NCI-H1694 (cell line): ENCODE measurements at places on chromosomes 1 and 21.

GRCh38 chr1:56501426-56501825 lies 77.9 kb downstream of the PLPP3 start:
- no peak for DNase-seq

GRCh38 chr1:66262208-66262963 lies 271.6 kb upstream of the SGIP1 start:
- no peak for DNase-seq

DNA sequence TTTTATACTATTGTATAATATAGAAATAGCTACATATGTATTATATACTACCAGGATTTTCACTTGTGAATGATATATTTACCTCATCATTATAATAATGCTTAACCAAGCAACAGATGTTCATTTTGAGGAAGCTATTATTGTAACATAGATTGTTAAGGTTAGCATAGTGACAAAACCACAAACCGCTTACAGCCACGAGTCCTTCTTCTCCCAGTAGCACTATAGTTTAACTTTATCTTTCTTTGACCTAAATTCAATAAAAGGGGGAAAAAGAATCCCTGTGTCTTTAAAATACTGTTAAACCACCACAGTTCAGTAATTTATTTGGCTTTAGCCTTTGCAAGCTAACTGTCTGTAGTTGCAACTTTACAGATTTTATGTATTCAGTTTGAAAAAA lies 1039.4 kb upstream of the B3GALT2 start:
- DNase-seq: no peak

DNA sequence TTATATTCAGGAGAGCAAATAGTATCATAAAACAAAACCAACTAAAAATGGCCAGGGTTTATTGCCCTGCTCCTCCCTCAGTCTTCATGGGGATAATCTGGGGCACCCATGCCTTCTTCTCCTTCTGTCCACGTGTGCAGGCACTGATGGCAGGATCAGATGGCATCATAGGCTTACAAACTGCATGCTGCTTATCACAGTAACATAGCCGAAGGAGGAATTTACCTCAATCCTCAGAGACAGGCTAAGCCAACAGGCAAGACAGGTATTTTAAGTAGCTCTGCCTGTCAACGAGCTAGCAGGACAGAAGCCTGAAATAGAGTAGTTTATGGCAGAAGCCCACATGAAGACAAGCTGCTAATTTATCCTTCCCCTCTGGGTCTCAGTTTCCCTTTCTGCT lies 9.4 kb downstream of the LAMB3 start:
- DNase-seq: no peak

GRCh38 chr1:41427122-41427913 lies 57.2 kb downstream of the EDN2 start:
- DNase-seq: no peak

DNA sequence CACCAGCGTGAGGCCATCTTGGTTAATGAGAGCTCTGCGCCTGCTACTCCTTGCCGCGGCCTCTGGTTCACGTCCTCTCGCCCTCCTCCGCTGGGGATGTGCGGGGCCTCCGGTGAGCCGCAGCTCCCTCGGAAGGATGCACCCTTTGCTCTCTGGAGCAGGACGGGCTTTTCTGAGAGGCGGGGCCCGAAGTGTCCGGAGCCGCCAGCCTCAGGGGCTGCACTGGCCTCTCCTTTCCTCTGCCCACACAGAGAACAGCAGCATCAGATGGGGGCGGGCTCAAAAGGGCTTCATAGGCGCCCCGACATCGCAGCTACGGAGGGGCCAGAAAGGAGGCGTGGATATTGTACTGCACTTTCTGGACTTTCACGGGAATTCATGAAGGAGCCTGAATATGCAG lies 284.7 kb downstream of the CAMTA1 start:
- no peak for DNase-seq

DNA sequence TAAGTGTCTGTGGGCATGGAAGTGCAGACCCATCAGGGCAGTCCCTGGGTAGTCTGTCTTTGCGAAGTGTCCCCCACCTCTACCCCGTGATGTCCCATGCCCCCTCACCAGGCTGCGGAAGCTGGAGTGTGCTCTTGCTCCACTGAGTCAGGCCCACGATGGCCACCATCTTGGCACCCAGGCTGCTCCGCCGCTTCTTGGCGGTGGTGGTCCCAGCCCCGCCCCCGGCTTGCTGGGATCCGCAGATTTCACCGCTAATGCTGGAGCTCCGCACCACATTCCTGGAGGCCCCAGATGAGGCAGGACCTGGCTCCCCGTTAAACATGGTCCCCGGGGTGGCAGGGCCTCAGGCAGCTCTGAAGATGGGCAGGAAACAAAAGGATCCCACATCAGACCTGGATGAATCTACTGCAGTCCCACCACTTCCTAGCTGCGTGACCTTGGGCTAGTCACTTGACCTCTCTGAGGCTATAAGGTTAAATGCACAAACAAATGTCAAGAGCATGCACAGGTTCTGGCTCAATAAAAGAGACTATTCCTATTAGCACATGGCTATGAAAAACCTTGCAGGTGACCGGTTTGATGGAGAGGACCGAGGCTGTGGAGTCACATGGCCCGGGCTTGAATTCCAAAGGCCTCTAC lies 23.8 kb downstream of the RIMS3 start:
- DNase-seq: no peak

DNA sequence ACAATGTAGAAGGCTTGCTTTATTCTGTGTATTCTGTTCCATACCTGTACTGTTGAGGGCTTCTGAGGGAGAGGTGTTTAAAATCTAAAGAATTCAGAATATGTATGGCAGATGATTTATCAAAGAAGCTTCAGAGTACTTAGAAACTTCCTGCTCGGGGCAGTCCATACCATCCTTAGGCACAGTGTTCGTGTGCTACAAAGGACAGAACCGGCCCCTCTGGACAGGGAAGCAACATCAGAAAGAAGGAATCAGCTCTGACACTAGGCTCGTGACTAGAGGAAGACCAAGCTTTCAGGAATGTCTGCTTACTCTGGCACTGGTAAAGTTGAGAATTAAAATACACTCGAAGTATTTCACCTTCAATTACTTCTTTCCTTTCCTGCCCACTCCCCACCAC lies 14.1 kb downstream of the SELP start:
- no peak for DNase-seq

DNA sequence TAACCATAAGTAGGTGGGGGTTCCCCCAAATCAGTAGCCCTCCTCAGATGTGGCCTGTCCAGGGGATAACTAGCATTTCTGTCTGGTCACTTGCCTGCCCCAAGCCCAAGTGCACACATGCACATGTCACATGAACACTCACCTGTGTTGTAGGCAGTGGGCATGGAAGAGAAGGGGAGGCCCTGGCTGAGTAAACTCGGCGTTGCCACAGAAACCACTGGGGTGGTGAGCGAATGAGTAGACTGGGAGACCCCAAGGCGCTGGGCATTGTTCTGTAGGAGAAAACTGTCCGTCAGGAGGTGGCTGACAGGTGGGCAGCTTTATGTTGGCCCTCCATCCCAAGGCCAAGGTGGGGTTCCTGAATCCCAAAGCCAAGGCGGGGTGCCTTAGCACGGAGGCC lies 25.6 kb downstream of the MEF2D start:
- DNase-seq: no peak

- DNase-seq: no peak
Observed at GRCh38 chr1:84155517-84155916, 11.4 kb downstream of the PRKACB start.

DNA sequence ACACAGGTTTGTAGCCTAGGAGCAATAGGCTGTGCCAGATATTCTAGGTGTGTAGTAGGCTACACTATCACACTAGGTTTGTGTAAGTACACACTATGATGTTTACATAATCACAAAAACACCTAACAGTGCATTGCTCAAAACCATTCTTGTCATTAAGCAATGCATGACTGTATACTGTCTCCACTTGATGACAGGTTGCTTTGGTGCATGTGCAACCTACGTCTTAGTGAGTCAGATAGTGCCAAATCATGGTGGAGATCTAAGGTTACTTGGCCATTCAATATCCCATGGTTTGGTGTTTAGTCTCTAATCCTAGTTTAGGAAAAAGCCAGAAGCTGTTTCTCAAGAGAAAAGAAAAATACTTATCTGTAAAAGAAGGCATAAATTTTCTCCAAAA lies 181.1 kb downstream of the KCNK2 start:
- no peak for DNase-seq

- no peak for DNase-seq
Observed at GRCh38 chr1:232978091-232978634, 27.8 kb downstream of the NTPCR start.

- no peak for DNase-seq
Observed at GRCh38 chr1:227323967-227324268, 5.6 kb upstream of the CDC42BPA start.

GRCh38 chr1:13682444-13682843 lies 17.5 kb upstream of the PRDM2 start:
- no peak for DNase-seq

- peak; percentile 39 for DNase-seq
Observed at GRCh38 chr1:165717918-165718515, 19.7 kb upstream of the ALDH9A1 start.

DNA sequence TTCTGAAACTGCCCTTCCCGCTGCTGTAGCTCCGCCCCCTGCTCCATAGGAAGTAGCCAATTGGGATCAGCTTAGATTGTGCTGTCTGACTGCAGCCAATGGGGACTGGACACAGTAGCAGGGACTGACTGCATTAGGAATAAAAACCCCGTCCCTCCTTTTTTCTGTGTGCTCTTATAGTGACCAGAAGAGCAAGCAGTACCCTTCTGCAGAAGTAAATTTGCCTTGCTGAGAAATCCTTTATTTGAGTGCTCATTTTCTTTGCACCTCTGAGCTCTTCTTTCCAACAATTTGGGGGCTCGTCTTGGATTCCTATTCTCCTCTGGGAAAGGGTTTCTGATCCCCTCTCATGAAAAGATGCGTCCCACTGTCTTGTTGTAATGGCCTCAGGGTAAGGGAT lies 16.2 kb downstream of the OR2L13 start:
- DNase-seq: no peak

- no peak for DNase-seq
Observed at GRCh38 chr1:58456470-58456869, 90.1 kb downstream of the OMA1 start.

- DNase-seq: peak; percentile 10
Observed at GRCh38 chr21:17925899-17926298, 106.7 kb upstream of the C21orf91 start.

- no peak for DNase-seq
Observed at GRCh38 chr1:33667386-33668282, 195.2 kb downstream of the ZSCAN20 start.

DNA sequence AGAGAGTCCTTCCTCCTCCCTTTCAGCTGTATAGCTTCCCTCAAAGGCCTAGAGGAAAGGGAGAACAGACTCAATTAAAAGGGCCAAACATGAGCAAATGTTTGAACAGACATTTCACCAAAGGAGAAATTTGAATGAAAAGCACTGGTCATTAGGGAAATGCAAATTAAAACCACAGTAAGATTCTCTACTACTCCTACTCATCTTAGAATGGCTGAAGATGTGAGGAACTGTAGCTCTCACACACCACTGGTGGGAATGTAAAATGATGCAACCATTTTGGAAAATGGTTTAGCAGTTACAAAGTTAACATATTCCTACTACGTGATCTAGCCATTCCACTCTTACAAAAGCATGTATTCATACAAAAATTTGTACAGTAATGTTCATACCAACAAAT lies 253.0 kb upstream of the HOOK1 start:
- no peak for DNase-seq

DNA sequence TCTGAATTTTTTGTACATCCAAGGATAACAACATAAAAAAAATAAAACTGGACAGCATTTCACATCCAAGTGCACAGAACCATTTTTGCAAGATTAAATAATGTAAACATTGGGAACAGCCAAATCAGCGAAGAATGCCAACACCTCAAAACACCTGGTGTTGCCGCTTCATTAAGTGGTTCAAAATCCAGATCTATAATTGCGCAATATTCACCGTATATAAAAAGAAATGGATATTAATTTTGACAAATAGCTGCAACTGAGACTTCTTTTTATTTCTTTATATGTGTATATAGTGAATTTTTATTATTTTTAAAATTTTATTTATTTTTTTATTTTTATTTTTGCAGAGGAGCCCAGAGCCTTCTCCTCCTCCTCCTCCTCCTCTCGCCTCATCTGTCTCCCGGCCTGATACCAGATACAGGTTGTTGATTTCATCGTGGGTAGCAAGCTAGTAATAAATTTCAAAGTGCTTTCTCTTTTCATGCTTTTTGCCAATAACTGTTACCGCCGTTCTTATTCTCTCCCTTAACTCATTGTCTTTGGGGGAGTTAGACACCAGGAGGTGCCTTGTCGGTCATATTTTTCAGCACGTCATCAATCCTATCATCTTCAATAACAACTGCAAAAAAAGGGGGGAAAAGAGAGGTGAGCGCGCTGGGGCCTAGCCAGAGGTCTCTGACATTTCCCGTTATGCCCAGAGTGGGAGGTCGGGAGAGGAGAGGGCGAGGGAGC lies 2.7 kb downstream of the CAMK2N1 start:
- peak; percentile 39 for DNase-seq

- DNase-seq: no peak
Observed at GRCh38 chr1:32208469-32208868, 420 bp upstream of the DCDC2B start.

GRCh38 chr1:6646499-6647148 lies 22.0 kb downstream of the THAP3 start:
- DNase-seq: peak; percentile 41

DNA sequence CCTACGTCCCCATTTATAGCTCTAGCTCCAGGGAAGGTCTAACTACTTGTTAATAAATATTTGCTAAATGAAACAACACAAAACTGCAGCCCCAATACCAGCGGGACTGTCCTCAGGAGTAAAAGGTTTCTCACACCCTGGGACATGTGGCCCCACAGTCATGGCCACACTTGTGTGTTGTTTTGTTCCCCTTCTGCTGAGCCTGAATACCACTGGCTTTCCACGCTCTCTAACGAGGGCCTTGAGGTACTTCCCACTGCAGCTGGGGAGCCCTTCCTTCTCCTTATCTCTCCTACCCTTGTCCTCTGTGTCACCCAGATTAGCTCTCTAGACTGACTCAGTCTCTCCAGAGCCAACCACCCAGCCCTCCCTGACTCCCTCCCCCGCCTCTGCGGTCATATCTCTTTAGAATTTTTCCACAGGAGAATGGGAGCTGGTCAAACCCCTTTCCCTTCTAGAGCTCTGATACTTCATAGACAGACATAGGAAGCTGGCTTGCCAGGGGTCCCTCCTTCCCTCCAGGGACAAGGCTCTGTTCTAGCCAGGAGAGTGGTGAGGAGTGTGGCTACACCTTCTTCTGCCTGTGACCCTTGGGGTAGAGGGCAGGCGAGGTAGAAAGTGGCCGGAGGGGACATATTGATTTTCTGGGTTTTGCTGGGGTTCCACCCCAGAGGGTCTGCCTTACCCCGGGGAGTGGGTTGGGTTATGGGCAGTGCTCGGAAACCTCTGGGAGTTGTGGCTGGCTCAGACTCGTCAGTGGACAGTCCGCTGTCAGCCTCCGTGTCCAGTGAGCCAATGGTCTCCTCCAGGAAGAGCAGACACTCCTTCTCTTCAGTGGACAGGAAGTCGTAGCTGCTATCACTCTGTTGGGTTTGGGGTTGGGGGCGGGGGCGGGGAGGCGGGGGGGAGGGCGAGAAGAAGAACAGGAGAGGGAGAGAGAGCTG lies 8.1 kb downstream of the C1orf116 start:
- no peak for DNase-seq

DNA sequence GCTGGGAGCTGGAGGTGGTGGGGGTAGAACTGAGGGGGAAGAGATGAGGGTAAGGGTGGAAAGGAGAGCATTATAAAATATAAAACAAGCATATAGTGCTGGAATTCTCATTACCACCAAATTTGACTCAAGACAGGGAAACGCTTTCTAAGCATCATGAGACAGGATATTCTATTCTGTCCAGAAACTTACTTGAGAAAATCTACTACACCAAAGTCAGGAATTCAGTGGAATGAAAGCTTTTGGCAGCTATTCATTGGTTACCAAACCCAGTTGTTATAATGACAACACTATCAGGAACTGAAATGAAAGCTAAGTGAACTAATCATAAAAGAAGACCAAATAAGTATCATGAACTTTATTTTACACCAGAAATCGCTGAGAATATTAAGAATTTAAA lies 14.5 kb downstream of the AIDA start:
- no peak for DNase-seq
